D721Med (cell line): ENCODE measurements at places on chromosomes 2 and 18.

DNA sequence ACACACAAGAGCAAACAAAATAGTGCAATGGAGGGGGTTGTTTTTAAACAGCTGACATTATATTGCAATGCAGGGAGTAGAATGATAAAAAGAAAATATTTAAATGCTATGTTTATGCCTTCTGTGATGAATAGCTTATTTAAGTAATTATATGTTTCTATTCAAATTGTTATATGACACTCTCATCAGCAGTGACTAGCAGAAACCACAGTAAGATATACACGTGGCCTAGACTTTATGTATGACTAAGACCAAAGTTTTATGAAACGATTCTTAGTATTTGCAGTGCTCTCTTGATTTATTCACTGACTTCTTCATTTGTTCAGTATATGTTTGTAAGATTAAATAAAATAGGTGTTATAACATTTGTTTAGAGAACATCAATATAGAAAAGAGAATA, 26.1 kb upstream of the C1D start:
- no peak for DNase-seq

- no peak for DNase-seq
Measured at GRCh38 chr2:31079665-31080064, 58.6 kb downstream of the GALNT14 start.

GRCh38 chr18:27005589-27005988, 140.1 kb upstream of the AQP4 start:
- DNase-seq, result no peak

DNA sequence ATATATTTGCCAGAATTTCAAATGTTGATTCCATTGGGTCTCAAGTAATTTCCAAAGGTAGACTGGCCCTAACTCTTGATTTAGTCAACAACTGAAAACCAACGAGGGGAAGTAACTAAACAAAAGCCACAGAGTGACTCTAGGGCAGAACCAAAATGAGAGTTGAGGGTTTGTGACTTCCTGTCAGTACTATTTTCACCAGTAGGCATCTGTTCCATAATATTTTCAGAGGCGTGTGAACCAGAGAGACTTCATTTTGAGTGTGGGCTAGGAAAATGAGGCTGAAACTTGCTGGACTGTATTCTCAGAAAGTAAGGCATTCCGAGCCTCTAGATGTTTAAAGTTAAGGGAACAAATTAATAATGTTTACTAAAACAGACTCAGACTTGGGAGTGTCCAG, 70.6 kb downstream of the GDF7 start:
- DNase-seq, result no peak
